ENCODE measurements at places on chromosomes 11 and 22.

DNA sequence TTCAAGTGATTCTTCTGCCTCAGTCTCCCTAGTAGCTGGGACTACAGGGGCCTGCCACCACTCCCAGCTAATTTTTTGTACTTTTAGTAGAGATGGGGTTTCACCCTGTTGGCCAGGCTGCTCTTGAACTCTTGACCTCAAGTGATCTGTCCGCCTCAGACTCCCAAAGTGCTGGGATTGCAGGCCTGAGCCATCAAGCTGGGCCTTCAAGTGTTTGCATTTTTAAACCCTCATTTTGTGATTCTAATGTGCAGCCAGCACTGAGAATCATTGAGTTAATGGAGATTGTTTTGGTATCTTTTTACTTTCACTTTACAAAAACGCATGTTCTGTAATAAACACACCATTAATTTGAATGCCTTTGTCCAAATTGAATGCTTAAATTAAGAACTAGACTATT is 3.4 kb downstream of the TYR start:
- no peak for DNase-seq

DNA sequence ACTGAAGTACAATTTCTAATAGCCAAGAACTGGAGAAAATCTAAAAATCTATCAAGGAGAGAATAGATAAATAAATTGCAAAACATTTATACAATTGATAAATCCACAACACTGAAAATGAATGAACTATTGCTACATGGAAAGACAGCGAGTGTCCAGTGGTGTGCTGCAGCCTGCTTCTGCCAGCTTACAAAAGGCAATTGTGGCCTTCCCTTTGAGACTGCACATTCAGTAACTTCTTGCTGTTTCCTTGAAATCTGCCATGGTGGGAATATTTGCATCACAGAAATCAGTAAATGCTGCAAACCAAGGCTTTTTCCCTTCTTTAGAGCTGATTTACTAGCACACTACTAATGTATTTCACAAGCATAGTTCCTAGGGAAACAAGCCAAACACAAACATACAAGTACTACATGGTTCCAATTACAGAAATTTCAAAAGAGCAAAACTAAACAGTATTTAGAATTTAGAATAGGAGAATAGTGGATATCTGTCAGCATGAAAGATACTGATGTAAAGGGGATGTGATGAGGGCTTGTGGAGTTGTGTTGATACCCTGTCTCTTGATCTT is 76.9 kb upstream of the TRIM77 start:
- no peak for DNase-seq

DNA sequence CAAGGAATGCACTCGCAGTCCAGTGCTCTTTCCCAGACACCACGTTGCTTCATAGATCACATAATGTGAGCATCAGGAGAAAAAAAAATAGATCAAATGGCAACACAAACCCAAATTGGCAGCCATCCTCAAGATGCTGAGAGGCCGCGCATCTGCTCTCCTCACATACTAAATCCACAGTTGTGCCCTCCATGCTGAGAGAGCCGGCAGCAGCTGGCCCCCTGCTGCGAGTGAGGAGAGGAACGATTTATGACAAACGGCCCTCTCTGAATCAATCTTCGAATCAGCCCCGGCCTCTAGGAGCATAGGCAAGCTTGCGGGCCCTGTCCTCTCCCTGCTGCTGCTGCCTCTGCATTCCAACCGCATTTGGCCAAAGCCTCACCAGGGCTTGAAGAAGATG is 159.9 kb upstream of the TENM4 start:
- no peak for DNase-seq

DNA sequence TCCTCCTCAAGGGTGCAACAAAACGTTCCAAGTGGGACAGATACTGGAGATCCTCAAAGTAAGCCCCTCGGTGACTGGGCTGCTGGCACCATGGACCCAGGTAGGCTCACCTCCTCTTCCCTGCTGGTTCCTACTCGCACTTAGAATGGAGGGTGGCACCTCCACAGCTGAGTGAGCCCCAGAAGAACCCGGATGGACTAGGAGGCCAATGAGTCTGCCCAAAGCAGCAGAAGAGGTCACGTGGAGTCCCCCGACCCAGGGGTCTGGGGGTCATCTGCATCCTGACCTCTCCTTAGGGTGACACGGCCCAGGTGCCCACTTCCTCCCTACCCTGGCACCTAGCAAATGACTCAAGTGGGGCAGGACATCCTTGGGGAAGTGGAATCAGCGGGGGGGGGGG is 4.4 kb downstream of the APOL1 start:
- DNase-seq = no peak

- no peak for DNase-seq
These were observed 2.9 kb downstream of the GRIA4 start for GRCh38 chr11:105612771-105613170.

- DNase-seq = no peak
These were observed 28.4 kb upstream of the PAMR1 start for GRCh38 chr11:35553831-35554230.

DNA sequence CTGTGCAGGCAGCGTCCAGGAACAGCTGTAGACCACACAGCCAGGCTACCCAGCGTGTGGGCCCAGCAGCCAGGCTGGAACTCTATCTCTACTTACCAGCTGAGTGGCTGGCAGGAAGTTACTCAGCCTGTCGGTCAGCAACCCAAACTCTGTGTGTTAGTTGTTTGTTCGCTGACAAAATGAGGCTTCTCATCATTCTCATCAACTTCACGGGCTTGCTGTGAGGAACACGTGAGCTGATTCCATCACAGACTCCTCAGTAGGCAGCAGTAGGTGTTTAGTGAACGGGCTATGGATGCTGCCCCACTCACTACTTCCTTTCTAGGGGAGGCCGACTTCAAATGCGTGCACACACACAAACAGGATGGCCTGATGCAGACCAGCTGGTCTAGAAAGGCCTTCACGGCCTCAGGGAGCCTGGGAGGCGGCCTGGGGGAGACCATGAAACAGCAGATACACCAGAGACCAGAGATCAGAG is 830 bp upstream of the SPDYC start:
- no peak for DNase-seq

GRCh38 chr11:65058012-65058411 is 341 bp downstream of the NAALADL1 start:
- DNase-seq = no peak

All from stimulated activated effector memory CD8-positive, alpha-beta T cell treated with anti-CD3 and anti-CD28 coated beads, Interleukin-12 subunit alpha, Interleukin-12 subunit beta, amount 100 ng/mL, for 72 hours (primary cell).